ENCODE measurements at places on chromosomes 3 and 15. TPM values are rescaled to one million over a fixed set of nuclear protein-coding genes. Genes with fewer than 3 reads are reported as not detected.

GRCh38 chr3:12700800-12701199 is 36.9 kb upstream of the RAF1 start:
- no peak for DNase-seq

GRCh38 chr15:59958288-59958687 is 45.8 kb upstream of the FOXB1 start:
- no peak for DNase-seq

DNA sequence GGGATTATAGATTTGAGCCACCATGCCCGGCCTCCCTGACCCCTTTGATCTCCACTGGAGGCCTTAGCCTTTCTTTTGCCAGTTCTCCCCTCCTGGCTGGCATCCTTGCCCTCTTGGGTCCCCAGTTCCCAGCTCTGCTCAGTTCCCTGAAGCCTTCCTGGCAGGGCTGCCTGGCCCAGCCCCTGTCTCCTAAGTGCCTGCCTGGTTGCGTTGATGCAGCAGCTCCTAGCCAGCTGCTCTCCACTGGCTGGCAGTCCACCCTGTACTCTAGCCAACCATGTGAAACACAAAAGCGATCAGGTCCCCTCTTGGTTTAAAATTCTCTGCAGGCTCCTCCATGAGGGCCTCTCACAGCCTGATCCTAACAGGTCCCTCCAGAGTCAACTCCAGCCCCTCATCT is 184.7 kb downstream of the RAB11A start:
- no peak for DNase-seq

Gene CA12
- 129 TPM for polyA plus RNA-seq

GRCh38 chr3:55565521-55565920 is 78.4 kb upstream of the WNT5A start:
- DNase-seq: no peak

DNA sequence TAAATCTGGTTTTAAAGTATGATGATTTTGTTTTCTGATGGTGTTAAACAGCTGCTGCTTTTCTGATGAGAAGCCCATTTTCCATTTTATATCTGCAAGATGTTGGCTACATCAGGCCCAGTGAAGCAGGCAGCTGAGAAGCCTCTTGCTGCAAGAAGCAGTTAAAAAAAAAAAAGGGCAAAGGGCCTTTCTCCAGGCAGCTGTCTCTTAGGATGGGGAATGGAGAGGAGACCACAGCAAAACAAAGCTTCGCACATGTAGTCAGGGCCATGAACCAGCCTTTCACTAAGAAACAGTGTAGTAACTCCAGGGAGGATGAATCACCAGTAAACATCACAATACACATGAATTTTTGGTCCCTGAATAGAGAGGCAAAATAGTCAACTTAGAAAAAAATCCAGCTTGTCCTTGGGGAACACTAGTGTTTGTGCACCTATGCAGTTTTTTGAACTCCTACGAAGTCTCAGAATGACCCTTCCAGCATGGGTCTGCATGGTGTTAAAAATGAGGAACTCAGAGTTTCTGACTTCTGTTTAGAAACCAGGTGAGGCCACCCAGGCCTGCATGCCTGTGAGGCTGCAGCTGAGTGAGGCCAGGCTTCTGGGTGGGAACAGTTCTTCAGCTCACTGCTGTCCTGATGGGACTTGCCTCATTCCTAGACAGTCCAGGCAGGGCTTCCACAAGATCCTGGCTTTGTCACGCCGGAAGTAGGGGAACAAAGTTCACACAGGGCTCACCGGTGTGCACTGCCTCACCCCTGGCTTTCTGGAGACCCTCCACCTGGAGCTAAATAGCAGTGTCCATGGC is 518.7 kb downstream of the MCTP2 start:
- no peak for DNase-seq

DNA sequence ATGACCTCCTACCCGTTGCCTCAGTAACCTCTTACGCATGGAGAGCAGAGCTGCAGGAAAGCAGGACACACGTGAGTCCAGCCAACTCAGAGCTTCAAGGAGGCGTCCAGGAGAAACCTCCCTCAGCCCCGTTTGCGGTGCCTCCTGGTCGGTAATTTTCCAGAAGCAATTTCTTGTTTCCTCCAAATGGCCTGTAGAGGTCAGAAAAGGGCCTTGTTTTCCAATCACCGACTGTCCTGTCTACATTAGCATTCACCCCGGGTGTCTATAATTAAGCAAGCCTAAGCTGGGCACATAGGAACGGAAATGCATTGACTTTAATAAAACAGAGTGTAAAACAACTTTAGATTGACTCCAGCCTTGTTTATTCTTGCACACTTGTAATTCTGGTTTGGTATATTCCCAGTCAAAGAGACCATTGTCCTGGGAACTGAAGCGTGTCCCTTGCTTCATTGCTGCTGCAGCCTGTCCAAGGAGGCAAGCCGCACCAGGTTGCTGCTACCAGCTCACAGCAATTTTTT is 836.2 kb downstream of the AGBL1 start:
- DNase-seq: peak; percentile 47

Gene GLT8D1
- 37.8 TPM for polyA plus RNA-seq

Gene TPRA1
- 15.3 TPM for polyA plus RNA-seq

GRCh38 chr3:116242825-116243224 is 202.5 kb downstream of the LSAMP start:
- DNase-seq: no peak

Gene CSPG4
- polyA plus RNA-seq: 0.06 TPM

DNA sequence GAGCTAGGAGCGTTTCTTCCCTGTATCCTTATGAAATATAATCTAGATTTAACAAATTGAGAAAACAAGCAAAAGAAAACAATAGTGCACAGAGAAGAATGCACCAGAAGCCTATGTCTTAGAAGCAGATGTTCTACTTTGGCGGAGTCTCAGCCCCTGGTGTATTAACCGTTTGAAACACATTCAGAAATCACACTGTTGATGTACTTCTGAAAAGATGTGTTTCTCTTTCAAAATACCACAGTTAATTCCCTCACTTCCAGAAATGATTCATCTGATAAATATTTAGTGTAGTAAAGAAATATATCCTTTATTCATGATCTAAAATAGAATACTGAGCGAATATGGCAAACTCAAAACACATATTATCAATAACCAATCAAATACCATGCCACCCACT is 77.7 kb downstream of the CBLB start:
- no peak for DNase-seq

- no peak for DNase-seq
These were observed 2.9 kb upstream of the GMNC start for GRCh38 chr3:190865419-190865818.

- no peak for DNase-seq
These were observed 39.7 kb downstream of the STT3B start for GRCh38 chr3:31572236-31573004.

DNA sequence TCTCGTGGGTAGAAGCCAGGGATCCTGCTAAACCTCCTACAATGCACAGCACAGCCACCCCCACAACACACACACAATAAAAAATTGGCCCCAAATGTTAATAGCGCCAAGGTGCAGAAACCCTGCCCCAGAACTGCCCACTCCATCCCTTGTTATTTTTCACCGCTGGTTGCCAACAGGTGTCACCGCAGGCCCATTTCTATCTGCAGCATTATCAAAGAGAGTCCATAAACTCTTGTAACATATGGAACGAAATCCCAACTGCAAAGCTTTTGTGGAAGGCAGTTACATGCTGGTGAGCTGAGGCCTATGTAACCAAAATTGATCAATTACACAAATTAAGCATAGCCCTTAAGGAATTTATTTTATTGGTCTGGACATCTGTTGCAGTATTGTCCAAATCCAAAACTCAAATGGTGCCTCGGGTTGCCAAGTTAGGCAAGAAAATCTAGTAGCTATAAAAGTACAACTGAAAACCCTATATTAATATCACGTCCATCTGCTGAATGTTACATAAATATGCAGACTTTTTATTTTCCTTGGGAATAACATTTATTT is 66.2 kb downstream of the SAMMSON start:
- DNase-seq: peak; percentile 5

- no peak for DNase-seq
These were observed 776.1 kb upstream of the SEMA6D start for GRCh38 chr15:46941241-46941640.

GRCh38 chr3:190224863-190225692 is 97.2 kb downstream of the CLDN1 start:
- DNase-seq: no peak

Gene GP9
- polyA plus RNA-seq: not detected

Gene FRMD4B
- polyA plus RNA-seq: 0.47 TPM

GRCh38 chr3:69439643-69440270 is 53.9 kb upstream of the FRMD4B start:
- no peak for DNase-seq

GRCh38 chr15:85551221-85551832 is 170.9 kb downstream of the AKAP13 start:
- no peak for DNase-seq

DNA sequence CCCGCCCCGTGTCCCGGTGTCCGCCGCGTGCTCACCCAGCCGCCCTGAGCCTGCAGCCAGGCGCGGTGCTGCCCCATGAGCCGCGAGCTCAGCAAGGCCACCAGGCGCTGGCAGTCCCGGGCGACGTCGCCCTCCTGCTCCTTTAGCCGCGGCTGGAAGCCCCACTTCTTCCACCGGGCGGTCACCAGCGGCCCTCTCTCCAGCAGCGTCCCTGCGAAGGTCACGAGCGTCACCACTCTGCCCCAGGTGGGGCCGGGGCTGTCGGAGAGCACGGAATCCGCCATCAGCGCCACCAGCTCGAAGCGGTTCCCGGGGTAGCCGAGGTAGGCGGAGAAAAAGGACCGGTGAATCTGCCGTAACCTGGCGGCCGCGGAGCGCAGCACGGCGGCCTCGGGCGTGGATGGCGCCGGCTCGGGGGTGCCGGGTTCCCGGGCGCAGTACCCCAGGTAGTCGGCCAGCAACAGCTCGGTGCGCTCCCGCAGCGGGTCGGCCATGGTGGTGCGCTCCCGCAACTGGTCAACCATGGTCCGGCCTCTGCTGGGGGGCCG is 298 bp downstream of the BCL2L10 start:
- DNase-seq: no peak

Gene PIERCE2
- polyA plus RNA-seq: 3.3 TPM

Gene ITIH1
- polyA plus RNA-seq: not detected

DNA sequence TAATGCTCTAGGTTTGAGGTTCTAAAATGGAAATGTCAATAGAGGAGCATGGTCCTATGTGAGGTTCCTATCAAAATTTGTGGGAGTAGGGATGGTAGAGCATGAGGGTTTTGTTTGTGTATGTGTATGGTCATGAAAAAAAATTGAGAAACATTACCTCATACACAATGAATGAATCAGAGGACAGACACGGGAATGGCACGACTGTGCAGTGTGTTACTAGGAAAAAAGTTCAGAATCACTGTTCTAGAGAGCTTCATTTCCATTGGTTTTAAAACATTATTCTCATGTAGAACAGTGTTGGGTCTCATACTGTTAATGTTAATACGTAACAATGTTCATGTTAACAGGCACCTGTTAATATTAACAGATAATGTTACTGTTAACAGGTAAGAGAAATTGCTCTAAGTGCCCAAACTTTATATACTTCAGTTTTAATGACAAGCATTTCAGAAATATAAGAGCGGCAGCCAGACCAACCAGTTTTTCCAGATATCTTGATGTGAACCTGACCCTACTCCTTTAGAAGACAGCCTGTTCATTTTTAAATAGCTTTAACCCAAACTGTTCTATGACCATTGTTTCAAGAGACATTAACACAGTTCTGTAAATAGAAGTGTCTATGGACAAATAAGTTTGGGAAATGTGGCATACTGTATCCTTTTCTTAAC is 48.0 kb downstream of the SLC15A2 start:
- no peak for DNase-seq

DNA sequence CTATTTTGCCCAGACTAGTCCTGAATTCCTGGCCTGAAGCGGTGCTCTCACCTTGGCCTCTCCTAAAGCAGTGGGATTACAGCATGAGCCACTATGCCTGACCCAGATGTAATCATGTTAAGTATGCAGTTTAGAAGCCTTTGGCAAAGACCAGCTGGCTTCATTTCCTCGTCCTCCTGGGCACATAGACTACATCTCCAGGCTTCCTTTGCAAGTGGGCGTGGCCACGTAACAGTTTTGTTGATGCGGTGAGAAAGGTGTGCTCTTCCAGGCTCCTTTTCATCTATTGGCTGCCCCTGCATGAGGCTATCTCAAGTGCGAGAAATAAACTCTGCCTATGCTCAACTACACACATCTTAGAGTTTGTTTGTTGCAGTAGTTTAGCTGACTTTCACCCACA is 13.0 kb downstream of the SV2B start:
- no peak for DNase-seq

Gene APBA2
- polyA plus RNA-seq: 12.2 TPM

Gene ADGRG7
- not detected for polyA plus RNA-seq

Gene ZDHHC23
- polyA plus RNA-seq: 2.8 TPM

Gene CPNE9
- 0.05 TPM for polyA plus RNA-seq

- DNase-seq: no peak
These were observed 114.2 kb downstream of the CNTN3 start for GRCh38 chr3:74500257-74500656.

- DNase-seq: no peak
These were observed 64.5 kb downstream of the RYR3 start for GRCh38 chr15:33375236-33375635.

GRCh38 chr3:194985031-194985578 is 285.9 kb downstream of the XXYLT1 start:
- DNase-seq: no peak

DNA sequence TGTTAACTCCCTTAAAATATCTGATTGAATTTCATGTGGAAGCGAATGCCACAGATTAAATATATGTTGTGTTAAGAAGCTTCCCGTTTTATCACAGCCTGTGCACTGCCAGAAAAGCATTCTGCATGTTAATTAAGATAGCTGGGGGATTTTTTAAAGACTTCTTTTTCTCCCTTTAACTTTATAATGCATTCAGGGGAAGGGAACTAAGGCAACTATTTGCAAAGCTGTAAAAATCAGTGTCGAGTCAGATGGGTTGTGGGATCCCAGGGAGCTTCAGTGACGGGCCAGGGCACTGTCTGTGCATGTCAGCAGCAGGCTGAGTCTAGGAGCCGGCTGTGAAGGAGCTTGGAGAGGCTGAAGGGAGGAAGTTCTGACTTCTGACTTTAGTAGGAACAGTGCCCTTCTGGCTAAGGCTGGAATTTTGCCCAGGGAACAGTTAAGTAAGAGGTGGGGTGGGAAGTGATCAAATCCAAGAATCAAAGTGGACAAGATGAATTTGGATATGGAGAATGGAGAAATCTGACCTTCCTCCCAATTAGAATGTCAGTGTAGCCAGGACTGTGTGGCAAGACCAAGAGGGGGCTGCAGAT is 77.7 kb downstream of the ABHD5 start:
- DNase-seq: no peak

- DNase-seq: no peak
These were observed 84.5 kb downstream of the MEGF11 start for GRCh38 chr15:66169023-66169422.

DNA sequence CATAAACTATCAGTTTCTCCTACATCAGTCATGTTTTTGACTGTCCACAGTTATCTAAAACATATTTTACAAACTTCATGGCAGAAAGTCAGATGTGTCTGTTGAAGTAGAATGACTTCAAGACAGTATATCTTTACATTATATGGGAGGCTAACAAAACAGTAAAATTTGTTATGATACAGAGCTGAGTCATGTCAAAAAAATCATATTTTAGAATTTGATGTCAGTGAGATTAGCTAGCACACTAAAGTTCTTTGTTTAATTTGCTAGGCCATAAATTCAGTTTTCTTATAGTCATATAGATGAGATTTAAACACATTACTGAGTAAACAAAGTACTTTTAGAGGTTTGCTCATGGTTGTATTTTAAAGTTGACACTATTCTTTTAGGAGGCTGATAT is 80.3 kb upstream of the IGSF10 start:
- no peak for DNase-seq

Measured in A549 (cell line).